Activated B cell treated with CpG ODN at 0.5 μM for 24 hours (primary cell): ENCODE measurements at places on chromosomes 1 and 21. TPM values are rescaled to one million over a fixed set of nuclear protein-coding genes. Genes with fewer than 3 reads are reported as not detected.

CAMK2N1 gene
- 0.18 and 0.71 TPM in 2 replicates for total RNA-seq

OR2T35 gene
- total RNA-seq = 0.29 and 1.6 TPM in 2 replicates

DIO1 gene
- total RNA-seq = not detected in 2 replicates

METTL18 gene
- total RNA-seq = 12.0 and 14.5 TPM in 2 replicates

CSTB gene
- total RNA-seq = 16.0 and 17.1 TPM in 2 replicates

GREM2 gene
- not detected in 2 replicates for total RNA-seq

FASLG gene
- not detected in 2 replicates for total RNA-seq

PYGO2 gene
- 33.1 and 38.1 TPM in 2 replicates for total RNA-seq

G0S2 gene
- 2.1 and 2.3 TPM in 2 replicates for total RNA-seq

MATN1 gene
- total RNA-seq = 0.93 and 1.2 TPM in 2 replicates

TUT4 gene
- 143 and 158 TPM in 2 replicates for total RNA-seq

CAPN9 gene
- total RNA-seq = not detected in 2 replicates

LCE2A gene
- not detected in 2 replicates for total RNA-seq

IL10 gene
- 2.8 and 3.4 TPM in 2 replicates for total RNA-seq

- no peaks in the 10 kb centered on the region for H3K36me3 ChIP-seq
- no peak overlapping the region for H3K4me3 ChIP-seq
- H3K4me1 ChIP-seq = no peaks in the 10 kb centered on the region
Observed at GRCh38 chr1:177858332-177858821, 111.5 kb downstream of the SEC16B start.

- H3K4me1 ChIP-seq = peaks cover 2% of the 10 kb centered on the region
- H3K4me3 ChIP-seq = no peak overlapping the region
- peaks cover 6% of the 10 kb centered on the region for H3K36me3 ChIP-seq
- H3K27me3 ChIP-seq = no peaks in the 10 kb centered on the region
- no peak for DNase-seq
- H3K27ac ChIP-seq = no peak overlapping the region
Observed at GRCh38 chr1:110218739-110219138, 8.6 kb downstream of the KCNC4 start.

- H3K4me1 ChIP-seq = no peaks in the 10 kb centered on the region
- no peak overlapping the region for H3K27ac ChIP-seq
- H3K36me3 ChIP-seq = no peaks in the 10 kb centered on the region
- H3K4me3 ChIP-seq = no peak overlapping the region
- H3K27me3 ChIP-seq = peaks cover 6% of the 10 kb centered on the region
- DNase-seq = no peak
Observed at GRCh38 chr21:35843911-35844667, 216.2 kb downstream of the SETD4 start.

- no peak for DNase-seq
- no peaks in the 10 kb centered on the region for H3K27me3 ChIP-seq
- peak overlapping the region; percentile 5 for H3K27ac ChIP-seq
- peaks cover 2% of the 10 kb centered on the region for H3K36me3 ChIP-seq
- peaks cover 42% of the 10 kb centered on the region for H3K4me1 ChIP-seq
- no peak overlapping the region for H3K4me3 ChIP-seq
Observed at GRCh38 chr1:27599605-27600497, 4.1 kb downstream of the AHDC1 start.

GRCh38 chr1:84985365-84985764 is 11.5 kb downstream of the MCOLN2 start:
- H3K4me1 ChIP-seq = peaks cover 46% of the 10 kb centered on the region
- no peak for DNase-seq
- no peak overlapping the region for H3K4me3 ChIP-seq
- no peaks in the 10 kb centered on the region for H3K27me3 ChIP-seq
- peak overlapping the region; percentile 27 for H3K27ac ChIP-seq
- H3K36me3 ChIP-seq = peaks cover 42% of the 10 kb centered on the region

- DNase-seq = no peak
- no peak overlapping the region for H3K4me3 ChIP-seq
- H3K36me3 ChIP-seq = no peaks in the 10 kb centered on the region
Observed at GRCh38 chr1:168424281-168424680, 119.5 kb downstream of the XCL2 start.

GRCh38 chr1:156516821-156517220 is 16.2 kb upstream of the MEF2D start:
- DNase-seq = no peak
- no peaks in the 10 kb centered on the region for H3K36me3 ChIP-seq
- H3K27me3 ChIP-seq = no peaks in the 10 kb centered on the region
- no peak overlapping the region for H3K27ac ChIP-seq
- peaks cover under 1% of the 10 kb centered on the region for H3K4me1 ChIP-seq
- no peak overlapping the region for H3K4me3 ChIP-seq

- no peaks in the 10 kb centered on the region for H3K27me3 ChIP-seq
- H3K4me3 ChIP-seq = no peak overlapping the region
- no peaks in the 10 kb centered on the region for H3K4me1 ChIP-seq
- no peak overlapping the region for H3K27ac ChIP-seq
- no peaks in the 10 kb centered on the region for H3K36me3 ChIP-seq
- DNase-seq = no peak
Observed at GRCh38 chr1:28104866-28105467, 16.6 kb upstream of the EYA3 start.

DNA sequence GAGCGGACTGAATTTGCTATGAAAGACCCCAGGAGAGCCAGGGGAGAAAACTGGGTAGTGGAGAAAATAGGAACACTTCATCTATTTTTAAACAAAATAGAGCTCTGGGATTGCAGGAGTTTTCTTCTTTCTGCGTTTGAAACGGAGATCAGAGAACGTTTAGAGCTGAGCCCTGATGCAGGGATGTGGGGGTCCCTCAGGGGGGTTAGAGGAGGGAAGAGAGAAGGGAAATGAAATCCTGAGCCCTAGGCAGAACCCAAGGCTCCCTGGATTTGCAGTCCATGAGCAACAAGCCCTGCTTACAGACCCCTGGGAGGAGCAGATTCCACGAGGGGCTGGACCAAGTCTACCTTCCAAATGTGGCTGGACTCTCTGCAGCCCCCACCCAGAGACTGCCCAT is 21.8 kb downstream of the STYXL2 start:
- H3K27me3 ChIP-seq = peaks cover 21% of the 10 kb centered on the region
- H3K27ac ChIP-seq = no peak overlapping the region
- no peak for DNase-seq

- H3K27me3 ChIP-seq = no peaks in the 10 kb centered on the region
- no peak overlapping the region for H3K27ac ChIP-seq
- H3K4me3 ChIP-seq = no peak overlapping the region
- H3K36me3 ChIP-seq = peaks cover 5% of the 10 kb centered on the region
- no peaks in the 10 kb centered on the region for H3K4me1 ChIP-seq
Observed at GRCh38 chr1:204390751-204391466, 20.7 kb downstream of the PPP1R15B start.

DNA sequence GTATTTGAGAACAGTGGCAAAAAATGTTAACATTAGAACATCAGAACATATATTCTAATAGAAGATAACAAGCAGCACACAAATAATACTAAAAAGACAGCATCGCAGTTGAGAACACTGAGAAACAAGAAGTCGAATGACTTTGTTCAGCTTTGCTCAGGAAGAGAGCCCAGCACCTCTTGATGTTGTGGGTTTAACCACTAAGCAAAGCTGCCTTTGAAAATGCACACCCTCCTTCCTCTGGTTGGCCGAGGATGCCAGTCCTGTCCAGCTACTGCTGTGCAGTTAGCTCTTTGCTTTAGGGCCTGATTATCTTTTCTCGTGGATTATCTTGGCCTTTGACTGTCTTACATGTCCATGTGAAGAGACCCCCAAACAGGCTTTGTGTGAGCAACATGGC is 60.5 kb downstream of the SPATA46 start:
- H3K27ac ChIP-seq = no peak overlapping the region
- H3K27me3 ChIP-seq = peaks cover 13% of the 10 kb centered on the region
- DNase-seq = no peak
- H3K4me3 ChIP-seq = no peak overlapping the region
- no peaks in the 10 kb centered on the region for H3K4me1 ChIP-seq
- H3K36me3 ChIP-seq = no peaks in the 10 kb centered on the region

DNA sequence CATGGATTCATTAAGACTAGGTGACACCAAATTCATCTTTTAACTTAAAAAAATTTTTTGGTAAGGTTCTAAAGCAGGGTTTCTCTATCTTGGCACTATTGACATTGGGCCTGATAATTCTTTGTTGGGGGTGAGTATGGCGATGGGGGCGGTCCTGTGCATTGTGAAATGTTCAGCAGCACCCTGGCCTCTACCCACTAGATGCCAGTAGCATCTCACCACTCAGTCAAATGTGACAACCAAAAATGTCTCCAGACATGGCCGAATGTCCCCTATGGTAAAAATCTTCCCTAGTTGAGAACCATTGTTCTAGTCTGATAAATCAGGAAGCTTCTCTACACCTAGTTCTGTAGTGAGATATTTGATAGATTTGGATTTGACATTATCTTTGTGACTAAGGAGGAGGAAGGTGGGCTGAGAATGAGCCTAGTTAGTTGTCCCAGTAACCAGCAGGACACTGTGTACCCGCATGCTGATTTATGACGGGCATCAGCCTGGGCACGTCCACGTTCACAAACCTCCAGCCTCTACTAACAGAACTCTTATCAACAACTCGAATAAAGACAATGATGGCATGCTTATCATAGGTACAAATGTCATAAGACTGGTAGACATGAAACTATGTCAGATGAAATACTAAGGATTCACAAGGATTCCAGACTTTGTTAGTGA is 104.6 kb downstream of the KCND3 start:
- H3K36me3 ChIP-seq = no peaks in the 10 kb centered on the region
- H3K27ac ChIP-seq = no peak overlapping the region
- H3K4me1 ChIP-seq = no peaks in the 10 kb centered on the region
- peaks cover 32% of the 10 kb centered on the region for H3K27me3 ChIP-seq

DNA sequence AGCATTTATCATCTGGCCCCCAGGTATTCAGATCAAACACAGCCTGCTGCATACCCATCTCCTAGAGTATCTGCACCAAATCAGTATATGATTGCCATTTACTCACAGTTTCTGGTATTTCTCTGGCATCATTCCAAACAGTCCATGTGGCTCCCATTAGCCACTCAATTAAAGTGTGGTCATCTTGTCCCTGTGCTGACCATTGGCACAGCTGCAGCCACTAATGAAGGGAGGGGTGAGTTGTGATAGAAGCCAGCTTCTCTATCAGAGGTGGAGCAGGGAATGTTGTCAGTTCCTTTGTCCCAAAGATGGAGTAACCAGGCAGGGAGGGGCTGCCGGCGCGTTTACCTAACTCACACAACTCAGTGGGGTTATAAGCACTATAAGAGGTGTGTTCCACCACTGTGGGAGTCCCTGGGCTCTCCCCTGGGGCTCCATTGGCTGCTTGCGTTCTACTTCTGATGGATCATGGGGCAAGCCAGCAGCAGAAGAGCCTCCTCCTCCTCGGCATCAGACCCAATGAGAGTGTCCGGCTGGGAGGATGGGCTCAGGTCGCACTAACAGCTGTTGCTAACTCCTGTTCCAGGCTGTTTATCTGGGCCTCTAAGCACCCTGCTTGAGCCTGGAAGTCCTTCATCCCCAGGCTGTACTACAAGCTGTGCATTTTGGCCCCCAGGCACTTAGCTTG is 108.6 kb downstream of the GDAP2 start:
- H3K4me1 ChIP-seq = no peaks in the 10 kb centered on the region
- peaks cover 2% of the 10 kb centered on the region for H3K27me3 ChIP-seq
- H3K27ac ChIP-seq = no peak overlapping the region
- no peaks in the 10 kb centered on the region for H3K36me3 ChIP-seq
- DNase-seq = no peak

GRCh38 chr1:77830946-77831345 is 51.5 kb downstream of the MIGA1 start:
- no peaks in the 10 kb centered on the region for H3K4me1 ChIP-seq
- no peak overlapping the region for H3K4me3 ChIP-seq
- peaks cover 45% of the 10 kb centered on the region for H3K36me3 ChIP-seq

GRCh38 chr1:165549973-165550372 is 6.2 kb downstream of the LRRC52 start:
- H3K36me3 ChIP-seq = no peaks in the 10 kb centered on the region
- no peaks in the 10 kb centered on the region for H3K4me1 ChIP-seq
- DNase-seq = no peak
- peaks cover 27% of the 10 kb centered on the region for H3K27me3 ChIP-seq
- no peak overlapping the region for H3K27ac ChIP-seq
- no peak overlapping the region for H3K4me3 ChIP-seq

GRCh38 chr1:113931451-113931851 is 2.3 kb downstream of the HIPK1 start:
- H3K27me3 ChIP-seq = no peaks in the 10 kb centered on the region
- H3K4me3 ChIP-seq = peak overlapping the region; percentile 96
- peaks cover 65% of the 10 kb centered on the region for H3K4me1 ChIP-seq
- H3K27ac ChIP-seq = no peak overlapping the region

DNA sequence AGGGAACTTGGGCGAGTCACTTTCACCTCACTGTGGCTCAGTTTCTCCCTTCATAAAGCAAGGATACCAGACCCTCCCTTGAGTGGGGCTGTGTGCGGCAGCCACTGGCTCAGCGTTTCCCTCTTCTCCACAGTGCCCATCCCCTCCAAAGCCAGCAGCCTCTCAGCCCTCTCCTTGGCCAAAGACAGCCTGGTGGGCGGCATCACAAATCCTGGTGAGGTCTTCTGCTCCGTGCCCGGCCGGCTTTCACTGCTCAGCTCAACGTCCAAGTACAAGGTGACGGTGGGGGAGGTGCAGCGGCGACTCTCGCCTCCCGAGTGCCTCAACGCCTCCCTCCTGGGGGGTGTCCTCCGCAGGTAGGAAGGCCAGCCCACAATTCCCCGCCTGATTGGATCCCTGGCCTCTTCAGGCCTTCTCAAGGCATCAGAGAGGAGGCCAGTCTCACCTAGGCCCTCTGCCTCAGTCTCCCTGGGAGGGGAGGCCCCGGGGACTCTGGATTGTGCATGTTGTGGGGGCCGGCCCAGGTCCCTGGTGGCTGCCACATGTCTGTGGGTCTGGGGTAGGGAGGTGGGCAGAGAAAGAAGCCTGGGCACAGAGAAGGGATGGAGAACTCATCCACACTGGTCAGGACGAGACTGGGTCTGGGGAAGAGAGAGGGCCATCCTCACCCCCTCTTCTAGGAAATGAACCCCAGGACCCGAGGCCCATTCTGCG is 15.2 kb downstream of the TFAP2E start:
- H3K36me3 ChIP-seq = peaks cover 5% of the 10 kb centered on the region
- no peak for DNase-seq
- no peak overlapping the region for H3K4me3 ChIP-seq
- no peak overlapping the region for H3K27ac ChIP-seq
- H3K4me1 ChIP-seq = no peaks in the 10 kb centered on the region

DNA sequence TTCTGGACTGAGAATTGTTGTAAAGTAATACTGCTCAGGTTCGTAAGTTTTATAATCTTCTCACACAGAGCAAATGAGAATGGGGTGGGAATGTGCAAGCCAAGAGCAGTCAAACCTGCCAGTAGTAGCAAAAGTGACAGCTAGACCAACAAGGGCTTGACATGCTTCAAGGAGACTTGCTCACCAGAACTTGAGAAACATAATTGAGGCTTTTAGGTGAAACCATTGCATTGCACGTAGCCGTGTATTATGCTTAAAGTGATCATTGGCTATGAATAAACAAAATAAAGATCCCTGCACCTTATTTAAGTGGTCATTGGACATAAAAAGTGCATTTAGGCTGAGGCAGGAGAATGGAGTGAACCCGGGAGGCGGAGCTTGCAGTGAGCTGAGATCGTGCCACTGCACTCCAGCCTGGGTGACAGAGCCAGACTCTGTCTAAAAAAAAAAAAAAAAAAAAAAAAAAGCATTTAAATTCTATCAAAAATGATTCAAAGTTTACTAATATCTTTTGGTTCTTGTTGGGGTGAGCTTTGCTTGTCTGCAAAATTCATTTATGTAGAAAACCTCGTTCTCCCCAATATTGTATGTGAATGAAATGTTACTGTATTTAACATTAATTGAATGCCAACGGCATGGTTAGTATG is 11.8 kb upstream of the CCT8 start:
- peaks cover 11% of the 10 kb centered on the region for H3K4me1 ChIP-seq
- H3K27ac ChIP-seq = no peak overlapping the region
- no peak overlapping the region for H3K4me3 ChIP-seq
- H3K27me3 ChIP-seq = no peaks in the 10 kb centered on the region
- DNase-seq = no peak
- H3K36me3 ChIP-seq = peaks cover 15% of the 10 kb centered on the region
